GM23248 (cell line): ENCODE measurements at places on chromosomes 12 and 14. TPM values are rescaled to one million over a fixed set of nuclear protein-coding genes. Genes with fewer than 3 reads are reported as not detected.

Gene MAP3K9
- total RNA-seq: not detected in 2 replicates

Gene HOXC5
- 1.1 and 1.8 TPM in 2 replicates for total RNA-seq

Gene DUSP16
- 2.8 and 3.0 TPM in 2 replicates for total RNA-seq

Gene CACNB3
- 18.6 and 26.8 TPM in 2 replicates for total RNA-seq

Gene PZP
- not detected in 2 replicates for total RNA-seq

DNA sequence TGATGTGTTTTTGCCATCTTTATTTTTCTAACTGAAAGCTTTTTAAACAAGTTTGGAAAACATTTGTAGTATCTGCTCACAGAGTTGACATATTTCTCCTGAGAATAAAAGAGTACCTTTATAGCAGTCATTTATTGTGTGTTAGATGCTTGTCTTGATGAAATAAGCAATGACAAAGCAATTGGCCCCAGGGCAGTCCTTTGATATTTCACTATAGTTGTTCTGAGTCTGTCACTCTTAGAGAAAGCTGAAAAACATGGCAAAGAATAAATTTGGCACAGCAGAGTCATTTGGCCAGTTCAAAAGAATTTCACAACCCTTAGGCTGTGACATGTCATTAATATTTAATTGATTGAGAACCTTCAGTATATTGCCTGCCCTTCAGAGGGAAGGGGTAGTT is 166.2 kb downstream of the PTPRO start:
- DNase-seq: no peak

GRCh38 chr14:64960762-64961276 is 11.3 kb downstream of the RAB15 start:
- DNase-seq: no peak

DNA sequence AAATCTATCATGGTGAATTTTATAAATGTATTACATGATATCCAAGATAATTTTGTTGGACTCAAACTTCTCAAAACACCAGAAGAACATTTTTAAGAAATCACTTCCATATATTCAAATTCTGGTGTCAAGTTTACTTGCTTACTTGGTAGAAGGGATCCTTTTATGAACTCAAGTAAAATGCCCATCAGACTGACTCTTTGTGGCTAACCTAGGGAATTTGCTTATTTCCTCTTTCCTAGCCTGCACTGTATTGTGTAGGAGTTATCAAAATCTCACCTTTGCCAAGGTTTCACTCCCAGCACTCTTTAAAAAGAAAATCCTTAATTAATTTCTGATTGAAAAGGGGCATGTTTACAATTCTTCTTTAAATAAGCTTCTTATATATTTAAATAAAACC is 196.5 kb downstream of the DUSP6 start:
- no peak for DNase-seq

DNA sequence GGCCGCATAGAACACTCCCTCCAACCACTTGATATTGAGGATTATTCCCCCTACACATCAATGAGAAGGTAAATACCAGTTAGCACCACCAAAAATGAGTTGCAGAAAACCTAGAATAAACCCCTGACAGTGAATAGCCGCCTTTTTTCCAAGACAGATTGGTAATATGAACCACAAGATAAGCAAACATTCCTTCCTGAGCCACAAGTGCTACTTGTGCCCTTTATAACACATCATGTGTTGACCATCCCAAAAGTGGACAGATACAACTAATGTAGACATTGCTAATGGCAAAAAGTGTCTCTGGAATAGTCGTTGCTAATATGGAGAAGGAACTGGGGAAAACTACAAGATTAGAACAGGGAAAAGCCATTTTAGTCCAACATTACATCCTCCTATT is 17.2 kb downstream of the NOXRED1 start:
- DNase-seq: no peak

- no peak for DNase-seq
These were observed 66.3 kb downstream of the E2F7 start for GRCh38 chr12:76998908-76999556.

- no peak for DNase-seq
These were observed 10.6 kb upstream of the MLXIP start for GRCh38 chr12:122067966-122068365.

DNA sequence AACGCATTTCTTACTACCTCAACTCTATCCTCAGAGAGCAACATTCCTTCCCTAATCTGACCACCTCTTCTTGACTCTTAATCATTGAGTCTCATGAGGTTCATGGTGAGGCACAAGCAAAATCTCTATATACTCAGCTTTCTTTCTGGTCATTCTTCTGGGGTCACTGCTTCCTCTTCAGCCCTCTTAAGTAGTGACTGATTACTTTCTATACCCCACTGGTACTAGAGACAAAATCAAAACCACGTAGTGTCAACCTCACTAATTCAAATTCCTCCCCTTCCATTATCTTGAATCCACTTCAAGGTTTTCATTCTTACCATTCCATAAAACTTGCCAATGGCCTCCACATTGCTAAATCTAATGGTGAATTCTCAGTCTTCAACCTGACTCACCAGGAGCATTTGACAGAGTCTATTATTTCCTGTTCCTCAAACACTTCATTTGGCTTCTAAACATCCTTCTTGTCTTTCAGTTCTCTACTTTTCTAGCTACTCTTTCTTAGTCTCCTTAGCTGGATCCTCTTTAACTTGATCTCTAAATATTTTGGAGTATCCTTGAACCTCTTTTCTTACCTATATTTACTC is 6.8 kb downstream of the WDHD1 start:
- peak; percentile 52 for DNase-seq
